Cardiac muscle cell (in vitro differentiated cells and primary cell): ENCODE measurements at places on chromosomes 4 and X. TPM values are rescaled to one million over a fixed set of nuclear protein-coding genes. Genes with fewer than 3 reads are reported as not detected.

CYBB gene
- 0.42 and 0.60 TPM in 2 replicates for total RNA-seq

SMR3B gene
- total RNA-seq, result not detected in 2 replicates

IDH3G gene
- 107 and 110 TPM in 2 replicates for total RNA-seq

- DNase-seq, result no peak
Observed at GRCh38 chr4:38951598-38951997, 80.6 kb downstream of the TMEM156 start.

DNA sequence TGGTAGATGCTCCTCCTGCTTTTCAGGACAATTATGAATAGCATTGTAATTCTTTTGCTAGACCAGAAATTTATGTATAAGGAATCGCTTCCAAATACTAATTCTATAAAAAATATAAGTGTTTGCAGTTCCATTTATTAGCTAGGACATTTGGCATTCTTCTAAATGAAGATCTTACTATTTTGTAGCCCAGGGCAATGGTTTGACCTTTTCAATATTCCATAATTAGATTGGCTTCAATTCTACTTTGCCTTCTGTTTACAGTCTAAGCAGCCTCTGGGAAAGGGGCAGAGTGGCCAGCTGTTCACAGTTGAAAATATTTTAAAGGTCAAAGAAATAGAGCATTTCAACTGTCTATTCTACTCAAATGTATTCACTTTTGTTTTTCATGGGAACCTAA is 912.1 kb upstream of the GRIA3 start:
- no peak for DNase-seq

GRCh38 chrX:131746491-131746968 is 202.7 kb downstream of the OR13H1 start:
- DNase-seq, result no peak
